Stimulated activated CD8-positive, alpha-beta memory T cell treated with anti-CD3 and anti-CD28 coated beads, Interleukin-15, amount 100 ng/mL, for 1 hour (primary cell): ENCODE measurements at places on chromosomes 4 and X.

DNA sequence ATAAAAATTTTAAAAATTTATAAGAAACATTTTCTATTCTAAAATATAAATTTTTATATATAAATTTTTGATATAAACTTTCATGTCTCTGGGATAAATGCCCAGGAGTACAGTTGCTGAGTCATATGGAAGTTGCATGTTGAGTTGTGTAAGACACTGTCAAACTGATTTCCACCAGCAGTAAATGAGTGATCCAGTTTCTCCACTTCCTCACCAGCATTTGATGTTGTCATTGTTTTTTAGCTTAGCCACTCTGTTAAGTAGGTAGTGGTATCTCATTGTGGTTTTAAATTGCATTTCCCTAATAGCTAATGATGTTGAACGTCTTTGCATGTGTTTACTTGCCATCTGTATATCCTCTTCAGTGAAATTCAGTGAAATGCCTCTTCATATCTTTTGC lies 66.5 kb downstream of the MAMLD1 start:
- DNase-seq, result no peak

DNA sequence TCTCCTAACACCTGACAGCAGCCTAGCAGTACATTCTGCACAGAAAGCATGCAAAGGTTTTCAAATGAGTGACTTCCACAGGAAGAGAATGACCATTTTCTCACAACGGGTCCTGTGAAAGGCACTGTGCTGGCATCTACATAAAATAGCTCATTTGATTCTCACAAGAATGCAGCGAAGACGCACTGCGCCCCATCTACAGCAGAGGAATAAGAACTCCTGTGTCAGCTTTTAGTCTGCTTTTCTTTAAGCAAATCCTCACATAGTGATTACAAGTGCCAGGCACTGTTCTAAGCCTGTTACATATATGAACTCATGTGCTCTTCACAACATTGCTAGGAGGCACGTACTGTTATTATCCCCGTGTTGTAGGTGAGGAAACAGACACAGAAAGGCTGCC lies 62.5 kb downstream of the AFAP1 start:
- no peak for DNase-seq

DNA sequence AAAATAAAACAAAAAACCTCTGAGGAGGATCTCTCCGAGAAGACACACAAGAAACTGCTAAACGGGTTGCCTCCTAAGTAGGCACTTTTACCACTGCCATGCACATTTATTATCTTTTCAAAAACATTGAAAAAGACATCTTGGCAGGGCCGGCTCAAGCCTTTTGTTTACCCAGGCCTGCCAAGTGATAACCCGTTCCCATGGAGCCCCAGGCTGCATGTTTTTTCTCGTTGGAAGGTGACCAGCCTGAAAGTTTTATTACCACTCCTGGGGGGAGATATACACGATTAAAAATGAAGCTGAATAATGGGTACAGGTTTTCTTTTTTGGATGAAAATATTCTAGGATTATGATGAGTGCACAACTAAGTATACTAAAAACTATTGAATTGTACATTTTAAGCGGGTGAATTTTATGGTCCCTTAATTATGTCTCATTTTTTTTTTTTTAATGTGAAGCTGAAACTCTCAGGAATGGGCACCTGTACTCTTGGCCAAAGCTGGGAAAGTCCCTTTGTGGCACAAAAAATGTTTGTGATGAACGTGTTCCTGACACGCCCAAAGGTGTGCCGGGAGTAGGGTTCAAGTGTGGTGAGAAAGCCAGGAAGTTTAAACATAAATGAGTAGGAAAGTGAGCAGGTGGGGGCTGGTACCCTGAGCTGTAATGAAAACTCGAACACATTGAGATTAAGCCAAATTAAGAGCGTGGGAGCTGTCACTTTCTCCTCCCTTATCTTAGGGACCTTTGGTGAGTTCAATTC lies 1.5 kb upstream of the MAP7D2 start:
- no peak for DNase-seq

DNA sequence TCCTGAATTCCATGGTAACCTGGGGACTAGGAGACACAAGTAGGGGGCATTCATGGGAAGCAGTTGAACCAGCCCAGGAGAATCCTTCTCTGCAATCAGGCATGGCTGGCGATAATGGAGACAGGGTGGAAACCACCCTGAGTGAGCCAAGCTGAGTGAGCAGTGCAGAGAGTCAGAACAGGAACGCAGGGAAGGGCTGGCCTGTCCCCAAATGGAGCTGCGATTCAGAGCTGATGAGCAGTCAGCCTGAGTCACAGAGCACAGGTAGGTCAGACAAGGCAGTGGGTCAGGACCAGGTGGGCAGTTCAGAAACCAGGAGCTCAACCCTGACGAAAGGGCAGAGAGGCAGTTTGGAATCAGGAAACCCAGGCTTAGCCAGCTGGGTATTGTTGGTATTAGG lies 129.0 kb downstream of the BTC start:
- DNase-seq, result no peak
